Amygdala (tissue), 56 donors: ENCODE measurements at places on chromosomes 4 and X.

GRCh38 chr4:68346461-68346860 is 3.4 kb downstream of the YTHDC1 start:
- DNase-seq: no peak

- no peak for DNase-seq
These were observed 48.8 kb upstream of the HHIP start for GRCh38 chr4:144597171-144597570.

- DNase-seq: no peak
These were observed 177.6 kb upstream of the S100G start for GRCh38 chrX:16472345-16472744.

DNA sequence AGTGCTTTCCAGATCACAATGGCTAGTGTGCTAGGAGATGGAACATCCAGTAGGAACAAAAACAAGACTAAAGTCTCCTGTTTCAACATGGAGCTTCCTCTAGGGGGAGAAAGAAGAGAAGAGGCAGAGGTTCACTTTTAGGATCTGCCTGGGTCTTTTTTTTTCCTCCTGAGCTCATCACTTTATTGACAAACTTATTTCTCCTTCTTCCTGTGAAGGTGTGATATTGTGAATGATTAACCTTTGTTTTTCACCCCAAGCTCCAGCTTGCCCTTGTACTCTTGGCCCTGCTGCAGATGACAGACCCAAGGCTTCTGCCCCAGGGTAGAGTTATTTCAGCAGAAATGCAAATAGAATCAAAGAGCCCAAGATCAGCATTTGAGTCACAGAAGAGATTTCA is 13.5 kb downstream of the PAGE4 start:
- no peak for DNase-seq

- DNase-seq: no peak
These were observed 535.5 kb downstream of the MID1IP1 start for GRCh38 chrX:39336671-39337311.

DNA sequence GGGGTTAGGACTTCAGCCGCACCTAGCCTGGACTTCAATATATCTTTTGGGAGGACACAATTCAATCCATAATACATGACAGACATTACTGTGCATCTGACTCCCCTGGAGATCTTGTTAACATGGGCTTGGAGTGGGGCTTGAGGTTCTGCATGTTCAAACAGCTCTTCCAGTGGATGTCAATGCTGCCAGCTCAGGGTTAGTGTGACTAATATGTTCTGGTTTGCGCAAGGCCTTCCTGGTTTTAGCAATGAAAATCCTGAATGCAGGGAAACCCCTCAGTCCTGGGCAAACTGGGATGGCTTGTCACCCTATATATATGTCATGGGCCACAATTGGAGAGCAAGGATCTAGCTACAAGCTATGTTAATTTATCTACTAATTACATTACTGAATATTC is 2.7 kb upstream of the TSPAN7 start:
- no peak for DNase-seq

- no peak for DNase-seq
These were observed 77.2 kb downstream of the JAKMIP1 start for GRCh38 chr4:6123116-6123515.

DNA sequence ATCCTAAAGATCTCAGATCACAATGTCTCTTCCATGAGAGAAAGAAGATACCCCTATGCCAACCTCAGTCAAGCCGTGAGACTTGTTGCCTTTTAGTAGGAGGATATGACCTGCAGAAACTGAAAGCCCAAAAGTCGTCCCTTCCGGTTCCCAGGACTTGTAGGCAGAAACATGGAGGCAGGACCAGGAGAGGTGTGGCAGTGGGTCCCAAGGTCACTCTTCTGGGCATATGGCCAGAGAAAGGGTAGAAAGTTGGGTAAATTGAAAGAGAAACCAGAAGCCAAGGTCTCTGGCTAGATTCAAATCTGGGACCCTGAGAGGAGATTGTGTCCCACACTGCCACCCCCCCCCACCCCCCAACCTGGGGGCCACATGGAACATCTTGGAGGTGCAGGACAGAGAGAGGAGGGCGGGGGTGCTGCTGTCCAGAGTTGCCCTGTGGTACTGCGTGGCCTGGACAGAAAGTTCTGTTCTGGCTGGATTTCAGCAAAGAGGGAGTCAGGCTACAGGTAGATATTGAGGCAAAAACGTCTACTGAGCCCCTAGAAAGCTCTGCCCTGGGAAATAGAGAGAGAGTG is 55.4 kb downstream of the DDX3X start:
- no peak for DNase-seq

DNA sequence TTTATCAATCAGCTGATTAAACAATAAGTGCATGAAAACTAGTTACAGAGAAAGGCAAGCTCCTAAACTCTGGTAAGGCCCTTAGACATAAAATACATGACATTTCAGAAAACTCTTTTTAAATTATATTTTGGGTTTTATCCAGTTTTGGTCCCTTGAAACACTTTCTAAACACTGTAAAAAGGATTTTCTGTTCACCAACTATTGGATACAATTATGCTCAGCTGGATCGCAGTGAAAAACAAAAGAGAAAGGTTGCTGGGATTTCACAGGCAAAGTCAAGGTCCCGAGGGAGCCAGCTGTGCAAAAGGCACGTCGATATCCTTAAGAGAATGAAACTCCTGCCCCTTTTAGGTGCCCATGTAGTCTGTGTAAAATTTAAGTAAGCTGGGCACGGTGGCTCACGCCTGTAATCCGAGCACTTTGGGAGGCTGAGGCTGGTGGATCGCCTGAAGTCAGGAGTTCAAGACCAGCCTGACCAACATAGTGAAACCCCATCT is 1018.4 kb upstream of the INTU start:
- no peak for DNase-seq

DNA sequence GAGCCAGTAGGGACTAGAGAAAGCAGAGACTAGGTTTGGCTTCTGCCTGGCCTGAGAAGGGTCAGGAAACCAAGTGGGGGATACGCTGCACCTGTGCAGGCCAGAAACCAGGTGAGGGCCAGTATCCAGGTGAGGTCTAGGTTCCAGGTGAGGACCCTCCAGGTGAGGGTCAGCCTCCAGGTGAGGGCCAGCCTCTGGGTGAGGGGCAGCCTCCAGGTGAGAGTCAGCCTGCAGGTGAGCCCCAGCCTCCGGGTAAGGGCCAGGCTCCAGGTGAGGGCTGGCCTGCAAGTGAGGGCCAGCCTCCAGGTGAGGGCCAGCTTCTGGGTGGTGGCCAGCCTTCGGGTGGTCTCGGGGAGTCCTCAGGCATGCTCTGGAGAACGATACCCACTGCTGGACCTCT is 238.8 kb downstream of the USP46 start:
- no peak for DNase-seq
